ENCODE measurements at places on chromosomes 1 and 21.
A peak's percentile ranks its signal among the peaks of the same experiment; 100 is the strongest.

DNA sequence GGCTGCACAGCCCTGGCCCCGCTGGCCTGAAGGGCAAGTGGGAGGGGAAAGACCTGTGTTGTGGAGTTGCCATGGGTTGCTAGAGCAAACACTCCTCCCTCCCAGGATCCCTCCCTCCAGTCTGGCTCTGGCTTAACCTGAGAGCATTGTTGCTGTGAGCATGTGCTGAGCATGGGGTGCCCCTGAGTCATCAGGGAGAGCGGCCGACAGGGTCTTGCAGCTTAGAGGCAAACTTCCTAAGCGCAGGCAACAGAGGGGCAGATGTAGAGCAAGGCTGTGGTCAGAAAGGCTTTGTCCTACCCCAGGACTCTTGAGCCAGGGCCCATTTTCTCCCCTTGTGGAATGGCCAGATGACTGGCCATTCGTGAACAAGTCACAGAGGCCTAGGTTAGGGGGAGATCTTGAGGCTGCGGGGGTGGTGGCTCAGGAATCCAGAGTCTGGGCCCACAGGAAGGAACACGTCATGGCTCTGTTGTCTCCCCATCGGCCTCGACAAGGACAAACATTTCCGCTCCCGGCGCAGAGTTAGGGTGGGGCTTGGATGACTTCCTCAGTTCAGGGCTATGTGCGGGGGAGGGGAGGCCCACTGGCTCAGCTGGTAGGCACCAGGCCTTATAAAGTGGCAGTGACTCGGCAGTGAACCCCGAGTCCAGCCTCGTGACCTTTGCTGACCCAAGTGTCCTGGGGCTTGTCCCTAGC lies 362 bp upstream of the DYNLT4 start:
- DNase-seq = peak; percentile 100

DNA sequence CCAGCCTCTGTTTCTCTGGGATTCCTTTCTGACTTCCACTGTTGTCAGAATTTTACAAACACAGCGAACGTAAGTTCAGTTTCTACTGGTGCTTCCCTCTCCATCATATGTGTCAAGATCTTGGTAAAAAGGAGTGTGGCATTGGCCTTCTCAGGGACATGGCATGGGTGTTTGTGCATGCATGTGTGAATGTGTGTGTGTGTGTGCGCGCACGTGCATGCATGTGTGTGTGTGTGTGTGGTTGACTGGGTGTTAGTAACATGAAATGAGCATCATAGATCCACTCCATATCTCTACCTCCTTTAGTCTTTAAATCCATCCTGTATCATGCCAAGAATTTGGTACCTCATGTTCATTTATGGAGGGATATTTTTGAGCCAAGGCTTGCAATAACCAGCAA lies 411.3 kb downstream of the NPHP4 start:
- no peak for DNase-seq

DNA sequence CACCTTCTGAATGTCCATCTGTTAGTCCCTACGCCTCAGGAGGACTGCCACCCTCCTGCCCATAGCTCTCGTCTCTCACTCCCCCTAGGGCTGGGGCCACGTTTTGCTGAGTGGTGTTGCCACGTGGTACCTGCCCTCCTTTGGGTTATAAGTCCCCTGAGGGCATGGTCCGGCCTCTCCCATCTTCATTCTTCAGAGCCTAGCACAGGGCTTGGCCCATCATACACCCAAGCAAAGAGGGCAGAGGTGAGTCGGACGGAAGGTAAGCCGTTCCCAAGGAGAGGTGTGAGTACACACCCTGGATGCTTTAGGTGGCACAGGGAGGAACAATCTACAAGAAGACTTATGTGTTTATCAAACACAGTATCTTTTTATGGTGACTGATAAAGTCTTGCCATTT lies 10.9 kb downstream of the PADI2 start:
- no peak for DNase-seq

DNA sequence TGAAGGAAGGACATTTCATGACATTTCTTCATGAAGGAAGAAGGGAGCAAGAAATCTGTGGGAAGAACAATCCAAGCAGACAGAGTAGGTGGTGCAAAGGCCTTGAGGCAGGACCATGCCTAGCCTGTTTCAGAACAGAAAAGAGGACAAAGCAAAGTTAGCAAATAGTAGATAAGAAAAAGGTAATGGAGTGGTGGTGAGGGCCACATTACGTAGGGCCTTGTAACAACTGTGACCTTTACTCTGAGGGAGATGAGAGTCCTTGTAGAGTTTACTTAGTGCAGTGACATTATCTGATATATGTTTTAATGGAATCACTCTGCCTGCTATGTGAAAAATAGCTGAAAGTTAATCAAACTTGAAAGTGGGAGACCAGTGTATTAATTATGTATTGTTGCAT lies 6.4 kb upstream of the TSNAX start:
- no peak for DNase-seq

GRCh38 chr1:210490781-210491180 lies 162.1 kb downstream of the HHAT start:
- no peak for DNase-seq

DNA sequence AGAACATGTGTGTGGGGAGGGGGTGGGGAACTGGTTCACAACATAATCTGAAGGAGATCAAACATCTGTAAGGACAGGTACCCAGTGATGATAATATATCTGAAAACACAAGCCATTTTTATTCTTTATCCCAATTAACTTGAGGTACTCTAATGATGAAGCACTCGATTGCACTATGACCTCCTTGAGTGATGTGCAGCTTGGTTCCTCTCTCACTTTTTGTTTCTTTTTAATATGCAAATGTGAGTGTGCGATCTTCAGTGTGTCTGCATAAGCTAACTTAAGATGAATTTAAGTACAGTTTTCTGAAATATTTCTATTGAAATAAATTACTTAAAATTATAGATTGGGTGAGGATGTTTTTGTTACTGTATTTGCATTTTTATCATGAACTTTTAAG lies 50.6 kb upstream of the ANGPTL1 start:
- no peak for DNase-seq

- no peak for DNase-seq
Observed at GRCh38 chr1:171139890-171140289, 45.2 kb upstream of the FMO2 start.

All from ELR (cell line).